ENCODE measurements at places on chromosomes 13 and 19. TPM values are rescaled to one million over a fixed set of nuclear protein-coding genes. Genes with fewer than 3 reads are reported as not detected.
A peak's percentile ranks its signal among the peaks of the same experiment; 100 is the strongest.

Gene MAP4K1
- 259 TPM for total RNA-seq

DNA sequence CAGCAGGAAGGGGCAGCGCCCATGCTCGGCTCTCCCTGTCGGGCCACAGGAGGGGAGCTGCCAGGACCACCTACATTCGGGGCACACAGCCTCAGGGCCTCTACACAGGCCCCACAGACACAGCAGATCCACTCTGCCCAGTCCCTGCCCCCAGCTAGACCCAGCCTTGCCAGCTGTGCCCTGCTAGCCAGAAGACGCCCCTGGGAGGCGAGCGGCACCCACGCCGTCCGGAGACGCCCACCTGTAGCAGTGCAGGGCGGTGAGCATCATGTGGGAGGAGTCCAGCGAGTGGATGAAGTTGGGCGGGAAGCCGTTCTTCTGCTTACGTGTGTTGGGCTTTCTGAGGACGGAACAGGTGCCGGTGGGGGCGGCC, 15.1 kb downstream of the POLRMT start:
- H3K27ac ChIP-seq = no peak overlapping the region
- DNase-seq = no peak
- peaks cover 2% of the 10 kb centered on the region for H3K27me3 ChIP-seq
- H3K36me3 ChIP-seq = peaks cover 27% of the 10 kb centered on the region
- H3K4me1 ChIP-seq = peaks cover 5% of the 10 kb centered on the region
- no peak overlapping the region for H3K4me3 ChIP-seq

- no peaks in the 10 kb centered on the region for H3K36me3 ChIP-seq
- H3K4me1 ChIP-seq = no peaks in the 10 kb centered on the region
- DNase-seq = no peak
- H3K27me3 ChIP-seq = no peaks in the 10 kb centered on the region
- no peak overlapping the region for H3K27ac ChIP-seq
Observed at GRCh38 chr13:99681695-99682094, 180.4 kb downstream of the TM9SF2 start.

Gene ADGRE1
- total RNA-seq = 0.50 TPM

Gene ZNF613
- total RNA-seq = 6.3 TPM

GRCh38 chr13:25771641-25772478, 280.0 kb downstream of the SHISA2 start:
- H3K4me1 ChIP-seq = no peaks in the 10 kb centered on the region
- H3K4me3 ChIP-seq = no peak overlapping the region
- H3K36me3 ChIP-seq = no peaks in the 10 kb centered on the region
- H3K27me3 ChIP-seq = no peaks in the 10 kb centered on the region
- H3K27ac ChIP-seq = no peak overlapping the region

- no peak for DNase-seq
- no peak overlapping the region for H3K4me3 ChIP-seq
- no peaks in the 10 kb centered on the region for H3K27me3 ChIP-seq
- H3K27ac ChIP-seq = no peak overlapping the region
- H3K4me1 ChIP-seq = no peaks in the 10 kb centered on the region
Observed at GRCh38 chr13:71338070-71338469, 528.9 kb downstream of the DACH1 start.

- no peak for DNase-seq
- H3K27me3 ChIP-seq = peaks cover 8% of the 10 kb centered on the region
- no peaks in the 10 kb centered on the region for H3K4me1 ChIP-seq
- no peak overlapping the region for H3K27ac ChIP-seq
- no peaks in the 10 kb centered on the region for H3K36me3 ChIP-seq
Observed at GRCh38 chr13:23626700-23627099, 56.5 kb downstream of the TNFRSF19 start.

GRCh38 chr13:77548095-77548494, 12.6 kb downstream of the SCEL start:
- H3K36me3 ChIP-seq = no peaks in the 10 kb centered on the region
- no peak for DNase-seq
- no peaks in the 10 kb centered on the region for H3K4me1 ChIP-seq
- H3K27ac ChIP-seq = no peak overlapping the region
- peaks cover 4% of the 10 kb centered on the region for H3K27me3 ChIP-seq
- H3K4me3 ChIP-seq = no peak overlapping the region

Gene TMPRSS9
- total RNA-seq = not detected

- no peak for DNase-seq
- H3K4me1 ChIP-seq = no peaks in the 10 kb centered on the region
- no peaks in the 10 kb centered on the region for H3K27me3 ChIP-seq
- no peak overlapping the region for H3K27ac ChIP-seq
Observed at GRCh38 chr13:103066781-103067345, 646 bp upstream of the SLC10A2 start.

GRCh38 chr19:5785423-5785822, 877 bp upstream of the PRR22 start:
- no peak overlapping the region for H3K27ac ChIP-seq
- peaks cover 36% of the 10 kb centered on the region for H3K36me3 ChIP-seq
- no peak overlapping the region for H3K4me3 ChIP-seq
- H3K27me3 ChIP-seq = no peaks in the 10 kb centered on the region
- peaks cover 9% of the 10 kb centered on the region for H3K4me1 ChIP-seq

GRCh38 chr19:30482956-30483355, 110.8 kb downstream of the ZNF536 start:
- DNase-seq = no peak
- no peak overlapping the region for H3K4me3 ChIP-seq
- H3K27me3 ChIP-seq = no peaks in the 10 kb centered on the region
- no peaks in the 10 kb centered on the region for H3K36me3 ChIP-seq

DNA sequence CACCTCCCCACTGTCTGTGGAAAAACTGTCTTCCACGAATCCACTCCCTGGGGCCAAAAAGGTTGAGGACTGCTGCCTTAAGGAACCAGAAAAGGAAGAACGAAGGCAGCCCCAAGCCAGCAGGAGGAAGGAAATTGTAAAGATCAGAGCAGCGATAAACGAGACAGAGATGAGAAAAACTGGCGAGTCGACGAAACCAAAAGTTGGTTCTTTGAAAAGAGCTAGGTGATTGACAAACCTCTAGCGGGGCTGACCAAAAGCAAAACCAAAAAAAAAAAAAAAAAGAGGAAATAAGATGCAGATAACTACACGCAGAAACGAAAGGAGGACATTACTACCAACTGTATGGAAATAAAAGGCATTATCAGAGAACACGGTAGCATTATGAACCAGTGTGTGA, 76.9 kb downstream of the GADD45B start:
- H3K36me3 ChIP-seq = no peaks in the 10 kb centered on the region
- peak; percentile 84 for DNase-seq
- H3K4me1 ChIP-seq = peaks cover 64% of the 10 kb centered on the region
- H3K27ac ChIP-seq = peak overlapping the region; percentile 86
- H3K4me3 ChIP-seq = peak overlapping the region; percentile 67
- H3K27me3 ChIP-seq = no peaks in the 10 kb centered on the region

GRCh38 chr13:49693191-49693733, 2.0 kb upstream of the EBPL start:
- H3K27me3 ChIP-seq = no peaks in the 10 kb centered on the region
- H3K4me3 ChIP-seq = no peak overlapping the region
- no peak for DNase-seq
- peaks cover 14% of the 10 kb centered on the region for H3K4me1 ChIP-seq

- DNase-seq = no peak
- no peaks in the 10 kb centered on the region for H3K4me1 ChIP-seq
- H3K36me3 ChIP-seq = no peaks in the 10 kb centered on the region
- no peak overlapping the region for H3K27ac ChIP-seq
- H3K4me3 ChIP-seq = no peak overlapping the region
Observed at GRCh38 chr13:29877456-29878078, 27.1 kb upstream of the UBL3 start.

GRCh38 chr19:45428384-45429231, 4.9 kb upstream of the ERCC1 start:
- peak overlapping the region; percentile 65 for H3K4me3 ChIP-seq
- H3K27ac ChIP-seq = no peak overlapping the region
- H3K36me3 ChIP-seq = no peaks in the 10 kb centered on the region
- H3K4me1 ChIP-seq = peaks cover 31% of the 10 kb centered on the region
- H3K27me3 ChIP-seq = peaks cover 9% of the 10 kb centered on the region
- no peak for DNase-seq

GRCh38 chr13:44407379-44407778, 33.8 kb downstream of the SERP2 start:
- no peak for DNase-seq
- H3K27ac ChIP-seq = no peak overlapping the region
- no peaks in the 10 kb centered on the region for H3K36me3 ChIP-seq
- H3K4me1 ChIP-seq = no peaks in the 10 kb centered on the region
- H3K27me3 ChIP-seq = peaks cover 8% of the 10 kb centered on the region

Gene RGL3
- not detected for total RNA-seq

Data from activated CD8-positive, alpha-beta T cell treated with anti-CD3 and anti-CD28 coated beads, Interleukin-2, amount 10 ng/mL, durations not matched to agents 7 days and 5 days (primary cell).